ENCODE measurements at places on chromosomes 11 and 22.

DNA sequence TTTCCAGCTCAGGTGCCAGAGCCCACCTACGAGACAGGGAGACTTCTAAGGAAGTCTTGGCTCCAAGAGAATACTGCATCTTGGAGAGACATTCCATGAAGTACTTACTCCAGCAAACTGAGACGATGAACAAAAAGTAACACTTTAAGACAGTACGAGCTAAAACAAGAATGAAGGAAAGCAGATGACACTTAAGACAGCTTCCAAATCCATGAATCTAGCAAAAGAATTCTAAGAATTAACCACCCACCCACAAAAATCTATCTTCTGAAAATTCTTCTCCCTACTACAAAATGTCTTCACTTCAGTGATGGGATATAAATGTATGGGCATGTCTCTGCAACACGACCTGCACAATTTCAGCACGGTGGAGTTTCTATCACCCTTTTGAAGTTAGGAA is 132.9 kb downstream of the C11orf58 start:
- no peak for DNase-seq

DNA sequence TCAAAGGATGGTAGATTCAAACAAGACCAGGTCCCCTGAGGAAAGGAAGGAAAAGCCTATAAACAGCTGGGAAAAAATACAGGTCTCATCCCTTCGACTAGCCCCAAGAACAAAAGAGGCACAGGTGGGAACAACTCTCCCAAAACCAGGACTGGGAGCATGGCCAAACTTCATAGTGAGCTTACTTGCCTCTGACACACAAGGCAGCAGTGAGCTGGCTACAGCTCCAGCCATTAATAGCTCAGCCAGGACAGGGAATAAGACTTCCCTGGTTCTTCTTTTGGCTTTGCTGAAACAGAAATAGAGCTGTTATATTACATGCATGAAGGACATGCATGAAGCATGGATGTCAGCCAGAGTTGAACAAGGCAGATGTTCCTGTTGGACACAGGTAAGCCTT is at the start of gene OR10A2:
TSS of gene OR10A2 (plus strand) at position 97 of the 400 bp plus-strand sequence. CDS start 6,698 bp downstream, outside the sequence.
- DNase-seq = no peak

GRCh38 chr22:17217179-17217578 is 2.1 kb downstream of the ADA2 start:
- no peak for DNase-seq

DNA sequence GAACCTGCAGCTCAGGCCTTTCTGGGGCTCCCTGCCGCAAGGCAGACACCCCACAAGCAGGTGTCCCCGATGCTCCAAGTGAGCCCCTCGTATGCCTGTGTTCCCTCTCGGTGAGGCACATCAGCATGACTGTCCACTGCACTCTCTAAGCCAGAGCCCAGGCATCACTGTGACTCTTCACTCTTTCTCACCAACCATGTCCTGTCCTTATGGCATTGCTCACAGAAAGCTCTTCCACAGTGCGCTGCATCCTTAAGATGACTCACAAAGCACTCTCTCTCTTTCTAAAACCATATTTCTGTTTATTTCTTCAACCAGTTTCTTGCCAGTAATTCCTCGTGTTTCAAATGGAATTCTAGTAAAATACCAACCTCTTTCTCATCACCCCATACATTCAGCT is 18.1 kb downstream of the GAB4 start:
- DNase-seq = no peak

DNA sequence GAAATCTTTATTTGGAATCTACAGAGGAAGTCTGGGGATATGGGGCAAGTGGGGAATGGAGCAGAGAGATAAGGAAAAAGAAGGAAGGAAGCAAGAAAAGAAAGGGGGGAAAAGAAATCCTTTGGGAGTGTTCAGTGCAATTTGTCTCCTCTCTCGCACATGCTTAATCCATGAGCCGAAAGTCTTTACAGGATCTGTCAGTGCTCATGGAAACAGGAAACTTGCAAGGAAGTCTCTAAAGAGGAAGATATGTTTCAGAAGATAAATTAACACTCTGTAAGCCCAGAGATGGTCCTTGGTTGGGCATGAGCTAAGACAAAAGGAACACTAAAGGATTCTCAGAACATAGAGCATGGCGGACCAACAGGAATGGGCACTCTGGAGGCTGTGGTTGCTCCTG is 47.9 kb upstream of the FLI1 start:
- DNase-seq = no peak

- no peak for DNase-seq
Measured at GRCh38 chr11:18566406-18566805, 22.1 kb downstream of the UEVLD start.

GRCh38 chr11:70046089-70046488 is 32.0 kb upstream of the ANO1 start:
- DNase-seq = no peak

GRCh38 chr11:78476066-78476465 is 58.4 kb upstream of the GAB2 start:
- DNase-seq = no peak
